Stimulated activated CD8-positive, alpha-beta memory T cell treated with anti-CD3 and anti-CD28 coated beads, Interleukin-4, amount 100 ng/mL, for 1 hour (primary cell): ENCODE measurements at places on chromosomes 4 and X.

GRCh38 chr4:143986180-143986579, 33.0 kb downstream of the GYPB start:
- DNase-seq, result no peak

- DNase-seq, result no peak
Observed at GRCh38 chrX:6986915-6987314, 160.6 kb upstream of the STS start.

- DNase-seq, result no peak
Observed at GRCh38 chrX:104084534-104085277, 8.7 kb upstream of the TMSB15C start.

DNA sequence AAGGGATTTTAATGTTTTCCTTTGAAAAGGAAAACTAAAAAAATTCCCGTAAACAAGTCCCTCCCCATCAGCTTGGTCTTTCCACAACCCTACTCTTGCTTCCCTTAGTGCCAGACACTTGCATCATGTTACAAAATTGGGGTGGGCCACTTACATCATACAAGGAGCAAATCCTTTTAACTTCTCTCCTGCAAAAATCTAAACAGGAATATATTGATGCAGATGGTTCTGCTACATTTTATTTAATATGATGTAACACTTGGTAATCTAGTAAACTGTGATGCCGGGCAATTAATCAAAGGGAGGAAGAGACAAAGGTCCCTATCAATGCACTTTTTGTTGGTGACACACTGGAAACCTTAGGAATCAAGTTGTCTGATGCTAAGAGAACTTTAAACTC, 125.3 kb downstream of the UBE2K start:
- no peak for DNase-seq

DNA sequence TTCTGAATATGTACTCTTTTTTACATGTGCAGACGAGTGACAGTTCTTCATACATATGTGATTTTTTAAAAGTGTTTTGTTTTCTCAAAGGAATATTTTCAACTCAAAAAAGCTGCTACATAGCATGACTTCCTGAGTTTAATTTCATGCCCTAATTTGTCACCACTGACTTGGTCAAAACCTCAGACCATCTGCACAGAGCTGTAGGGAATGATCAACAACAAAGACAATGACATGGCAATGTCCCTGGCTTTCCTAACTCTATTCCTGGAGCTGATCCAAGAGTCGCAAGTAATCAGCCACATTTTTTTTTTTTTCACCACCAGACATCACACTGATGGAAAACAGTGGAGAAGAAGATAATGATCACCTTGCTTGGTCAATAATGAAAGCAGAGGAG, 97.7 kb downstream of the TMA16 start:
- DNase-seq, result no peak

- DNase-seq, result no peak
Observed at GRCh38 chr4:91527056-91527455, 776.7 kb upstream of the GRID2 start.

GRCh38 chr4:137614491-137614890, 82.2 kb upstream of the PCDH18 start:
- no peak for DNase-seq

GRCh38 chr4:79604152-79604551, 196.1 kb upstream of the GK2 start:
- DNase-seq, result no peak

GRCh38 chr4:125004676-125005075, 292.1 kb upstream of the ANKRD50 start:
- no peak for DNase-seq

- no peak for DNase-seq
Observed at GRCh38 chr4:67712000-67712625, 11.2 kb upstream of the UBA6 start.

- DNase-seq, result no peak
Observed at GRCh38 chr4:16192631-16193518, 33.4 kb downstream of the TAPT1 start.

- DNase-seq, result no peak
Observed at GRCh38 chr4:55437356-55437796, 41.6 kb downstream of the TMEM165 start.

- DNase-seq, result no peak
Observed at GRCh38 chr4:126850286-126850685, 782.5 kb upstream of the INTU start.

GRCh38 chr4:163672751-163673150, 178.3 kb downstream of the TMA16 start:
- DNase-seq, result no peak

- no peak for DNase-seq
Observed at GRCh38 chr4:28062562-28062961, 1201.9 kb downstream of the STIM2 start.

DNA sequence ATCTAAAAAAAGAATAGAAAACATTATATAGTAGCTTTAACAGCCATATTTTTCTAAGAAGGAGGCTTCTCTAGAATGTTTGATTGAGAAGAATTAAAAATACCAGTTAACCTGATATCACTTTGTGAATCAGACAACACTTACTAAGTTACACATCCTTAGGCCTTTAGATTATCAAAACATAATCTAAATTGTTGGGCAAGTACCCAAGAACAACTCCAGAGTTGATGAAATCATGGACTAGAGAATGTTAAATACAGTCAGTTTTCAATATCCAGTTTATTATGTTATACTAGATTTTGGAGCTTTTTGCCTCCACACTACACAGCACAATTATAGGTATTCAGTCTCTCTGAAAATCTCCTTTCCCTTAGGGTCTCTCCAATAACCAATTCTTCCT, 39.6 kb downstream of the ARL13A start:
- no peak for DNase-seq

- DNase-seq, result no peak
Observed at GRCh38 chr4:54513204-54513603, 144.6 kb upstream of the KIT start.

DNA sequence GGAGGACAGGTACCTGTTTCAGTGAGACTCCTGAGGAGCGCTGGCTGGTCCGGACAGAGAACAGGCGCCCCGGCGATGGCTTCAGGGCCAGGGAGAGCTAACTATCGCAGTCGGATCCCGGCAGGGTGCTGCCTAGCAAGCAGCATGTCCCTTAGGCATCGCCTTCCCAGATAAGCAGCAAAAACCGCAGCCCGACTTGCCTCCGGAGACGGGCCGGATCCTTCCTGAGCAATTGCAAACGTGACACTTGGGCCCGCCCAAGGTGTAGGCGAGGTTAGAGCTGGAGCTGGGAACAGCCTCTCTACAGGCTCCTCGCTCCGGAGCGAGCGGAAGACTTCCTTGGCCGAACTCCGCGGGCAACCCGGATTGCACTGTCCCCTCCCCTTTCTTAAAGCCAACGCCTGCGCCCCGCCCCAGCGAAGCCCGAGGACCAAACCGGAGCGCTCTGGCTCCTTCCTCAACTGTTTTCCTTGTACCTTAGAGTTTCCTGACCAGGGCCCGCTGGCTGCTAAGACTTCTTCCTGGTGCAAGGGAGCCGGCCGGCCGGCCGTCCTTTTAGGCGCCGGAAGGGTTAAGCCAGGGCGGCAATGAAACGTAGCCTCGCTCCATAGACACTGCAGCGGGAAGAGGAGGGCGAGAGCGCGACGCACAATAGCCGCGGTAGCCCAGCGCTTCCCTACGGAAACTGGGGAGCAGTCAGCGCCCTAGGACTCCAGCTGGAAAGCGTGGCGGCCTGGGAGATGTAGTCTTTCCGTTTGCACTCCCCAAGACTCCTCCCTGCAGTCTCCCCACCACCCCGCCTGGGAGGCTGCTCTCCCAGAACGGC, at the start of gene OPHN1:
TSS of gene OPHN1 (minus strand) at position 341 of the 826 bp plus-strand sequence. CDS start 475 bp downstream, outside the sequence.
- DNase-seq, result no peak

GRCh38 chr4:176191974-176192373, 3.4 kb downstream of the SPATA4 start:
- no peak for DNase-seq

DNA sequence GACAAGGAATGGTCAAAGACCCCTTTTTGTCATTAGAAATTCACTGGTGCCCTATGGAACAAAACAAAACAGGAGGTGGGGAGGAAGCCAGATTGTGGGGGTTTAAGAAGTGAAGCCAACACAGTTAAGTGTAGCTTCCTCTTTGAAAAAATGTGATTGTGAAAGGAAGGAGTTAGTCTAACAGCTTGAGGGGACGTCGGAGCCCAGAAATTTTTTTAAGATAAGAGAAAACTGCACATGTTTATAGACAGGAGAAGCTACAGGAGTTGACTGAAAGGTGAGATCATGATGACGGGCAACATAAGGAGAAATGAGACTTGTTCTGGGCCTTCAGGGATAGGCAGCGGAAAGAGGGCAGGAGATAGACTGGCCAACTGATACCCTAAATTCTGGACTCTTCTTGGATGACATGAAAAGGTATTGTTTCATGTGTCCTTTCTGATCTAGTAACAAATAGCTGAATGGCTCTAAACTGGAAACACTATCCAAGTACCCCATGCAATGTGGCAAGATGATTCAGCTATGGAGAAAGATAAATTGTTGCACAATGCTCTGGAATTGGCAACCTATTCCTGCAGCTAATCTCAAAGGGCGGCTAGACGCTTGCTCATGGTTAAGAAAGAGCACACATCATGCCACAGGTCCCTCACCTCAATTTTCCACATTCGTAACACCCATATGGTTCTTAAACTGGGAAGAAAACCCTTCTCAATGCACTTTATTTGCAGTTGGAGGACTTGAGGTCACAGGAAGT, 3.7 kb upstream of the HDAC8 start:
- DNase-seq, result no peak

DNA sequence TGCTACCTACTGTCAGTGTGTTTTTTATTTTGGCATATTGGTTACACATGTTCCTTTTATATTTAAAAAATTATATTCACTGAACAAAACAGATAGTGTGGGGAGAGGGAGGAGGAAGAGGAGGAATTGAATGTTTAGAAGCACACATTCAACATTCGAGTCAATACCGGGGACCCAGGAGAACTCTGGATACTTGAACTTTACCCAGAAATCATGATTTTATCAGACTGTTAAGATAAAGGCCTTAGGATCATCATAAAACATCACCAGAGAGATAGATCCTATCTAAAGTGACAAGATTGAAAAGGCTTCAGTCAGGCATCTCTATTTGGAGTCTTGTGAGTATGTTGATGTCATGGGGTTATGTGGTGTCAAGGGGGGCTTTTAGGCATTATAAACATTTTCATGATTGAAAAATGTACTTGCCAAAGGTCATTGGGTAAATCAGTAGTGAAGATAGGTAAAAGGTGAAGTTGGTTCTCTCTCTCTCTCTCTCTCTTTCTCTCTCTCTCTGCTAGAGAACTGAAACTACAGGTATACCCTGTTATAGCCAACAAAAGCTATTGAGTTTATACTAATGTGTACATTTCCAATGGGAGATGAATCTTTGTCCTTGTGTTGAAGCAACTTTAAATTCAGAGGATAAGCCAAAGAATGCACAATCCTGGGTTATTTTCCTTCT, 16.9 kb upstream of the RGN start:
- DNase-seq, result no peak

DNA sequence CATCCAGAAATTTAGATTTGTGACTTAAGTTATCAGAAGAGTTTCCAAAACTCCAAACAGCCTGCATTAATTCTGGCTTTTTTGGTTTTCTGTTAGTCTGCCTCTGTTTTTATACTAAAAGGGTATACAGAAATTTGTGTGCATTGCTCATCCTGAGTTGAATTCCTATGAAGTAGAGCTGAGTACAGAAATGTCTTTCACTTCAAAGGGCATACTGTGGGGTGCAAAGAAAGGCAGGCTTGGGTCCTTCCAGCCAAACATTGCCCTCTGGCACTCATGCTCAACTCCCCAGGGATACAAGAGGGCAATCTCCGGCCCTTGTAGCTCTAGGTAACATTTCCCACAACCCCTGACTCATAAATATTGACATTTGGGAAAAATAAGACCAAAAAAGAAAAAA, 27.6 kb upstream of the TMEM184C start:
- no peak for DNase-seq

DNA sequence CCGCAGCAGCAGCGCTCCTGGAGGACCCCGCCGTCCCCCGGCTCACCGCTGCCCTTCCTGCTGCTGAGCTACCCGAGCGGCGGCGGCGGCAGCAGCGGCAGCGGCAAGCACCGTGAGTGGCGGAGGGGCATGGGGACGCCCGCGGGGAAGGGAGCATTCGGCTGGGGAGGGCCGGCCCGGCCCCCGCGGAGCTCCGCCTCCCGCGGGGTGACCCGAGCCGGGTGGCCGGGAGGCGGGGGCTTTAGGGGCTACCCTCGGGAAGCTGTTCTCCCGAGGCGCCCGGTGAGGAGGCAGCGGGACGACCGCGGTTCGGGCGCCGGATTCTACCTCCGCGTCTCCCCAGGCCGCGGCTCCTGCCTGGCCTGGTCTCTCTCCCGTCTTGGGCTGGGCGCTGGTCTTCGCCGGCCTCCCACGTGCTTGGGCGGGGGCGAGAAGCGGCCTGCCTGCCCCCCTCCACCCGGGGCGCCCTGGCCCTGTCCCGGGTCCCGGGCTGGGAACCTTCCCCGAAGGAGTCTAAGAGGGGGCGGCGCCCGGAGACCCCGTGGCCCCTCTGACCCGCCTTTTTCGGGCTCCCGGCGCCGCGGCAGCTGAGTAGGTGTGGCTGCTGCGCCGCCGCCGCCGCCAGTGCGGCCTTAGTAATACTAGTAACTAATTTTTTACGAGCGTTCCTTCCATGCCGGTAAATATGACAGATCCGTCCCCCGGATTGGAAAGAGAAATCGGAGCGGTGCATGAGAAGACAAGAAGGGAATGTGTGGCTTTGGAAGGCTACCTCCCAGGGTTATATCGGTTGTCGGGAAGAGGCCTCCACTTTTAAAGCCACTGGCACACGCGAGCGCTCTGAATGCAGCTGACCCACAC, 16.4 kb upstream of the RUFY3 start:
- no peak for DNase-seq

GRCh38 chr4:125781651-125782050, 466.9 kb downstream of the FAT4 start:
- DNase-seq, result no peak

DNA sequence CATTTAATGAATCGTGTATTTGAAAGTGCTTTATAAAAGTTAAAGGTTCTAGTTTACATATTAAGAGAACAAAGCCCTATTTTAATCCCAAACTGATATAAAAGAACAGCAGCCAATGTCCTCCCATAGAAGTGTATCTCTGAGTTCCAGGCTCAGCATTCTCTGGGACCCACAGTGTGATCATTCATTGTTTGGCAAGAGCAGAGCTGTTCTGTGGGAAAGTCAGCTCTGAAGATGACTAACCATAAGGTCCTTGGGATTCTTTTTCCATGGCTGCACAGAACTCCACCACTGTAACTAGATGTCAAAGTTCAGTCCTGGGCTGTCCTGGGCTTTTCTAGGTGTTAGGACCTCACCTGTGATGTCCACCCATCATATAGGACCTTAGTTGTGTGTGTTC, 157.0 kb upstream of the TLL1 start:
- no peak for DNase-seq

DNA sequence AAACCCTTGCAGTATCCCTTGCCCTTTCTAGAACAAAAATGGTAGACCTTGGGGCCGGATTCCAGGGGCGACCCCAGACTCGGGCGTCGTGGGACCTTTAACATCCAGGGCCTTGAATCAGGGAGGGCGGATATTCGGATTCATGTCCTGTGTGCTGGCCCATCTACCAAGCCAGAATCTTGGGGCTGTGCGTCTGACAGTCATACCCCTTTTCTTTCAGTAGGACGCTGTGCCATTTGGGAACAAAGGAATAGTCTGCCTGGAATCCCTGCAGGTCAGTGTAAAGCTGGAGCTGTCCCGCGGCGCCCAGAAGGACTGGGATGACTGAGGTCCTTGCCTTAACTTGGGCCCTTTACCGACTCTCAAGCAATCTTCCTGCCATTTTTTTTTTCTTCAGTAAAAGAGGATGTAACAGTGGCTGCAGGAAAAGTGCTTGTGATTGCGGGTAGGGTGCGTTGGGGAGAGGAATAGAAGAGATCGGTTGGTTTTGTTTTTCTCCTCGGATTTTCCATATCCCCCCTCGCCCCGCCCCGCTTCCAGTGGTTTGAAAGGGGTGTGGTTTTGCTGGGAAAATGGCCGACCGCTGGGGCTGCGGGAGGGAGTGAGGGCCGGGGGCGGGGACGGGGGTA, 518 bp downstream of the ARMCX1 start:
- no peak for DNase-seq
